ENCODE measurements at places on chromosomes 4 and X.

- DNase-seq, result no peak
Observed at GRCh38 chr4:171203425-171203824, 609.8 kb upstream of the GALNTL6 start.

DNA sequence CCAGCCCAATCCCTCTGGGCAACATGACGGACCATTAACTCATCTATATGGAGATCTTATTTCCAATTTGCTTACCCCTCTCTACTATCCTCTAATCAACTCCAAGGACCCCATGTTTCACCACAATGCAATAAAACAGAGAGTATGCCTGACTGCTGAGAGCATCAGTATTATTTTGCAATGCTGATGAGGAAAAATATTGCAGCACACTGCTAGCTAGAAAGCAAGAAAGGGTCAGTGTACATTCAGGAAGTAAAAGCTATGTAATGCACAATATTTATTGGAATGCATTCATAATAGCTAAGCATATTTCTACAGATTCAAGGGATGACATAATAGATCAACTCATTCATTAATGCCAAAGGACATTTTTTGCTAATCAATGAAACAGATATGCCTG is 33.2 kb downstream of the ARAP2 start:
- no peak for DNase-seq

- DNase-seq, result peak; percentile 14
Observed at GRCh38 chr4:930827-931193, 1.3 kb downstream of the GAK start.

- DNase-seq, result no peak
Observed at GRCh38 chrX:151697522-151697921, 2.3 kb downstream of the PRRG3 start.

DNA sequence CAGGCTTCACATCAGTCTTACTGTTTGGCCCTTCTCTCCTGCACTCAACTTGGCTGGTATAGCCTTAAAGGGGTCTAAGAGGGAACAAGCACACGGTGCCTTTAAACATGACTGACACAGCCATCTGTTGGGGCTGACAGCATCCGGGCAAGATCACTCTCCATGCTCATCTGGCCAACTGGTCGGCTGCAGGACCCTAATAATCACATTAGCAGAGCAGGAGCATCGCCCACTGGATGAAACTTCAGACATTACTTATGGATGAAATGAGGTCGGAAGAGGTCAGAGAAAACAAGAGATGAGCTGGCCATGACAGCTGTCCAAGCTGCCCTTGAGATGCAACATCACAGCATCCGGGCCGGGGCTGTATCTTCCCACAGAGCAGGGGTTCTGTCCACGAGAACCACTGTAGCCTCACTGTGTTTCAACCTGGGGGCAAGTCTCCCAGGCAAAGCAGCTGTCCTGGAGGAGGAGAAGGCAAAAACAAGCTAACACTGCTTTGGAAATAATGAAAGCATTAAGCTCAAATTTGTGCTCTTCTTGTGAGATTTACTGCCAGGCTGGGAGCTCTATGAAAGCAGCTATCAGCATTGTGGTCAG is 94.4 kb upstream of the TTC29 start:
- no peak for DNase-seq

DNA sequence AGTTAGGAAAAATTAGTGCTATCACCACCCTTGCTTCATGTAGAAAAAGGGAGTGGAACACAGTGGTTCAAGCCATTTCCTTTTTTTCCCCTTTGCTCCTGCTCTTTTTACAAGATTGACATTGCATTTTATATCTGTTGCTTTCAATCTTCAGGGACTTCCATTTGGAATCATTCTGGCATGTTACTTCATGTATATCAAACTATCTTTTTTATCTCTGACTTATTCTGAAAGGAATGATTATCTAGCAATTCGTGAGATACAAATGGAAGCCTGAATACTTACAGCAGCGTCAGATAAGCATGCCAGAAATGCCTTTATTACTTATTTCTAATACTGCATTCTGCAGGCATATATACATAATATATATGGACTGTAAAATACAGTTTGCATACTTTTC is 20.4 kb downstream of the ADGRL3 start:
- DNase-seq, result no peak

GRCh38 chr4:101345596-101346350 is 1.6 kb downstream of the PPP3CA start:
- peak; percentile 55 for DNase-seq

DNA sequence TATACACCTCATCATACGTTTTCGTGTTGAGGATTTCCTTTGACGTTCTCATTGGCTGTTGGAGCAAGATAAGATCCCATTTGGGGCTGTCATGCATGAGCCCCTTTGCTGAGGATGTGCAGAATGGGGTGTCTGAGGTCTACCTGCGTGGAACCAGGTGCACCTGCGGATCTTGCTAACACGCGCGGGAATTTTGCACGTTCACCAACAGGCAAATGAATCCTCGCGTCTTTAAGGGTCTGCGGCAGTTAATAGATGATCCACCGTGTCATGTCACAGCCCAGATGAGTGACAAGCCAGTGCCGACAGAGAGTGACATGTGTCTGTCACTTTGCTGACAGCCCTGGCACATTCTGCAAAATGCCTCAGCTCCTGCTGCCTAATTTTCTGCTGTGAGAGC is 56.3 kb upstream of the SHOX start:
- no peak for DNase-seq

- no peak for DNase-seq
Observed at GRCh38 chrX:28585767-28586166, 1.5 kb upstream of the IL1RAPL1 start.

DNA sequence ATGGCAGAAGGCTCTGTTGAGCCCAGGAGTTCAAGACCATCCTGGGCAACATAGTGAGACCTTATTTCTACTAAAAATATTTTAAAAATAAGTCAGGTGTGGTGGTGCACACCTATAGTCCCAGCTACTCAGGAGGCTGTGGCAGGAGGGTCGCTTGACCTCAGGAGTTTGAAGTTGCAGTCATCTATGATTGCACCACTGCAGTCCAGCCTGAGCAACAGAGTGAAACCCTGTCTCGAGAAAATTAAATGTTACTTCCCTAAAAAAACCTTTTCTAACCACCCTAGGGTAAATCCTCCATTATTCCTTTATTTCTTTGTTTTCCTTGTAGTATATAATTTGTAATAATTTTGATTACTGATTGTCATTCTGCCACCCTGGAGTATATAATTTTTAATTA is 7.9 kb downstream of the FAM200B start:
- peak; percentile 19 for DNase-seq

DNA sequence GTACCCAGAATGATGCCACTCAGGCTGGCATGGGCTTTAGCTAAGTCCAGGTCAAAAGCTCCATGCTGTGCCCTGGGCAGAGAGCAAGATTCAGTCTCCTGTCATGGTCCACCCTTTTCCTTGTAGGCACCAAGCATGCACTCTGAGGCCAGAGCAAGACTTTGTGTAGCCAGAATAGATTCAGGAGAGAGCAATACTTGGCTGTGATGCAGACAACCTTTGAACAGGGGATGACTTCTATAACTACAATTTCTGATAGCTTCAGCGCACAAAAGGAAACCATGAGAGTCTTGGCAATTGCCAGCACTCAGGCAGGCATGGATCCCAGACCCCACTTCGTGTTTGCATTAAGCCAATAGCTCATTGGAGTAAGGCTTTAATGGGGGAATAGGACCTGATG is 510.6 kb downstream of the RAB28 start:
- no peak for DNase-seq

DNA sequence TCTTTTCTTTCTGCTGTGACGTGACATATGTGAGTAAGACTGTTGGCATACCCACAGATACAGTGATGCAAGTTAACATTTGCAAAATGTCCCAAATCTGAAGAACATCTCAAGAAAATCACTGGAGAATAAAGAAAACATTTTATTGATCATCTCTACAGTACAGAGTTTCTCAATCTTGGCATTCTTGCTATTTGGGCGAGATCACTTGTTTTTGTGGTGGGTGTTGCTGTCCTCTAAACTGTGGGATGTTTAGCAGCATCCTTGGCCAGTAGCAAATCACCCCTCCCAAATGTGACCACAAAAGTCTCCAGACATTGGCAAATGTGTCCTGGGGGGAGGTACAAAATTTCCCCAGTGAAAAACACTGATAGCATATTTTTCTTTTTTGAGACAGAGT is 28.8 kb downstream of the AMELX start:
- no peak for DNase-seq

- DNase-seq, result no peak
Observed at GRCh38 chr4:104169437-104169836, 325.3 kb downstream of the CXXC4 start.

- no peak for DNase-seq
Observed at GRCh38 chrX:74353984-74354383, 50.0 kb downstream of the ZCCHC13 start.

Measured in kidney glomerular epithelial cell (primary cell).